ENCODE measurements at places on chromosomes 11 and 22.

GRCh38 chr11:115317277-115318185, 186.7 kb downstream of the CADM1 start:
- DNase-seq, result no peak

DNA sequence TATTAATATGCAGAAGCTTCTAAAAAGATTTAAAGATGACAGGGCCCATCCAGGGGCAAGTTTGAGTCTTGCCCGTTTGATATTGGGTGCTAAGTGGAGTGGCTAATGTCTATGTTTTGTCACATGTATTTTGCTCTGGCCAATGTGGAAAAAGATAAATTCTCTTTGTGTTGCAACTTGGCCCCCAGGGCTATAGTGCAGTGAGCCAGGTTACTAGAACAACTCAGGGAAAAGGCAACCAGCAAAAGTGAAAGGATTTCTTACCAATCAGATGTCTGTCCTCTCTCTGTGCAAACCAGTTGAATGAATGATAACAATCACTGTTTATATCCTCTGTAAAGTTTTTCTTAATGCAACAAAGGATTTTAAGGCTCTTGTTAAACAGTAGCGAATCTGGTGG, 4.6 kb upstream of the CLNS1A start:
- DNase-seq, result no peak

DNA sequence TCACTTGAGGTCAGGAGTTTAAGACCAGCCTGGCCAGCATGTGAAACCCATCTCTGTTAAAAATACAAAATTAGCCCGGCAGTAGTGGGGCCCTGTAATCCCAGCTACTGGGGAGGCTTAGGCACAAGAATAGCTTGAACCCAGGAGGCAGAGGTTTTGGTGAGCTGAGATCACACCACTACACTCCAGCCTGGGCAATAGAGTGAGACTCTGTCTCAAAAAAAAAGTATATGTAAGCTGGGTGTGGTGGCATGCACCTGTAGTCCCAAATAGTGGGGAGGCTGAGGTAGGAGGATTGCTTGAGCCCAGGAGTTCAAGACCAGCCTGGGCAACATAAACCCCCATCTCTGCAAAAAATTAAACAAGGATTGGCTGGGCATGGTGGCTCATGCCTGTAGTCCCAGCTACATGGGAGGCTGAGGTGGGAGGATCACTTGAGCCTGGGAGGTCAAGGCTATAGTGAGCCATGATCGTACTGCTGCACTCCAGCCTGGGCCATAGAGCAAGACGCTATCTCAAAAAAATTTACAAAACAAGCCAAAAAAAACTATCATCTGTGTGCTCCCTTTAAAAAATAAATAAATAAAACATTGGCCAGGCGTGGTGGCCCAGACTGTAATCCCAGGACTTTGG, 10.8 kb downstream of the CRKL start:
- no peak for DNase-seq

DNA sequence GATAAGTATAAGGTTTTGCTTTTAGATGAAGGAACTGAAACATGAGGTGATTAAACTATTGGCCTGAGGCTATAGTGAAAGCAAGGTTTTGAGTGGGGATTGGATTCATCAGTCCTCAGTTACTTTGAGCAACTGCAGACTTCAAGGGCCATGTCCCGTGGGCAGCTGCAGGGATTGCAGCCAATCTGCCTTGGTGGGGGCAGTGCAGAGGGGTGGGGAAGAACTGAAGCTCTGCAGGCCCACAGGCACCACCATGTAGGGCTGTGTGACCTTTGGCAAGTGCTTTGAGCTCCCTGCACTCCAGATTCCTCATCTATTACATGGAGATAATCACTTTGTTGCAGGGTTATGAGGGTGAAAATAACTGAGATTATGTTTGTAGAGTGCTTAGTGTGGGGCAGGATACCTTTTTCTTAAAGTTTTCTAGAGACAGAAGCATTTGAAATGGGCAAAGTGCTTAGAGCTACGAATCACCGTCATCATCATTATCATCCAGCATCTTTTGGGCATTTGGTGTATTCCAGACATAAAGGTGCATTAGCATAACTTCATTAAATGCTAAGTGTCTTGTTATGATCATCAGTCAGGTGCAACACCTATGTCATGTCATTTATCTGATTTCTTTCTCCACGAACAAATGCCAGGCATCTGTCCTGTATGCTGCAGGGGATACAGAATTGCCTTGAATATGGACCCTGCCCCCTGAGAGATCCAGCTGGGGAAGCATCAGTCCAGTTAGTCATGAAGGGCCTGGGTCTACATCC, 72.1 kb upstream of the TENM4 start:
- DNase-seq, result no peak

DNA sequence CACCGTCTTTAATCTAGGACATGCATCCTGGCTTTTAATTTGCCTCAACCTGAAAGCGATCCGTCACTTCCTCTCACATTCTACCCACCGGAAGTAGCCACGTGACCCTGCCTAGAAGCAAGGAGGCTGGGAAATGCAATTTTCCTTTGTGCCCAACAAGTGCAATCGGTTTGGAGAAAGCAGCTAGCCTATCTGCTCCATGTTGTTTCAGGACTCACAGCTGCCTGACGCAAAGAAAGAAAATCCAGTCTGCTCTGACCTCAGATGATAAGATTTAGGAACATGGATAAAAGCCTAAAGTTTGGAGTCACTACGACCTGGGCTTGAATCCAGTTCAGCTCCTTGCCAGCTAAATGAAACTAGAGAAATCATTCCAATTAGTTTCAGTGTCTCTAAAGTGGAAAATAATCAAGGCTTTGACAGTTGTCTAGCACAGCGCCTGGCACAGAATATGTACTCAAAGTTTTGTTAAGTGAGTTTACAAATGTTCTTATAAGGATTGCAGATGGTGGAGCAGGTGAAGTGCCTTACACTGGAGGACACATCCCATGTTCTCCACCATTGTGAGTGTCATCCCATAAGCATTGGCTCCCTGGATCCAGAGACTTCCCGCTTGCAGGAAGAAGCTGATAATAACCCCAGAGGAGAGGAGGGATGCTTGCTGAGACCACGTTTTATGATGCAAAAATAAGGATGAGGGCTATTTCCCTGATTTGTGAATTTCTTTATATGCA, 553.7 kb downstream of the MN1 start:
- peak; percentile 6 for DNase-seq

- DNase-seq, result no peak
Measured at GRCh38 chr11:73156686-73157085, 14.6 kb upstream of the FCHSD2 start.

- no peak for DNase-seq
Measured at GRCh38 chr11:73498343-73498742, 99.6 kb downstream of the FAM168A start.

GRCh38 chr22:45631140-45631840, 40.3 kb upstream of the ATXN10 start:
- DNase-seq, result peak; percentile 60

GRCh38 chr11:121711939-121712338, 259.2 kb upstream of the SORL1-AS1 start:
- DNase-seq, result no peak

GRCh38 chr11:3077189-3077836, 20.1 kb upstream of the CARS1 start:
- DNase-seq, result no peak

DNA sequence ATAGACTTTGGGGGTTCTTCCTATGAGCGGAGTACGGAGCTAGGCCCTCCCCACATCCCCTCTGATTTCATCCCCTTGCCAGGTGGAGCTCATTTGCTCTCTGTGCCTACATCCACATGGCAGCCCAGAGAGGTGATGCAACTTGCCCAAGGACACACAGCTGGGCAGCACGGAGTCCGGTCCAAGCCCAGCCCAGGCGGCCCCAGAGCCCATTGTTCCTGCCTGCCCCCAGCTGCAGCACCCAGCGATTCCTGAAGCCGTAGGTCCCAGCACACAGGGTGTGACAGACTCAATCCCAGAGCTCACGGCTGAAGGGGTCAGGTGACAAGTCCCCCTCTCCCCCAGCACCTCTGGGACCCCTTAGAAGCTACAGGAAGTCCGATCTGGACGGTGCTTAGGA, 22.2 kb upstream of the RFPL3 start:
- no peak for DNase-seq

GRCh38 chr11:19890308-19890707, 177.7 kb downstream of the NAV2 start:
- no peak for DNase-seq

- DNase-seq, result peak; percentile 47
Measured at GRCh38 chr11:65429068-65429681, 6.6 kb downstream of the NEAT1 start.

GRCh38 chr11:42773729-42774128, 538.1 kb upstream of the API5 start:
- no peak for DNase-seq

GRCh38 chr22:43639228-43639948, 172.7 kb downstream of the EFCAB6 start:
- no peak for DNase-seq

- no peak for DNase-seq
Measured at GRCh38 chr11:57274904-57275498, 38.0 kb upstream of the APLNR start.

DNA sequence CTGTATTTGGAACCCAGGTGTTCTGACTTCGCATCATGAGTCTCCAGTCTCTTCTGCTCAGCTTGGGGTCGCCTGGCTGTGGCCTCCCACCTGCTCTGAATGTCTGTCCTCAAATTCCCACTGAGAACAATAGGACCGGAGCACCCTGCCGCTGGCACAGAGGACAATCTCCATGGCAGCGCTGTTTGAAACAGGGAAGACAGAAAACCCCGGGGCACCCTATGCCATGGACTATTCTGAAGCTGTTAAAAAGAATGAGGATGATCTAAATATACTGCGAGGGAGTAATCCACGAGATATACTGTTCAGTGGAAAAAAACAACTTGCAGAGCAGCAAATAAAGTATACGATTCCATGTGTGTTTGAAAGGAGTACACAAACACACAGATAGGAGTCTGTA, 415.6 kb upstream of the NARS2 start:
- DNase-seq, result no peak

DNA sequence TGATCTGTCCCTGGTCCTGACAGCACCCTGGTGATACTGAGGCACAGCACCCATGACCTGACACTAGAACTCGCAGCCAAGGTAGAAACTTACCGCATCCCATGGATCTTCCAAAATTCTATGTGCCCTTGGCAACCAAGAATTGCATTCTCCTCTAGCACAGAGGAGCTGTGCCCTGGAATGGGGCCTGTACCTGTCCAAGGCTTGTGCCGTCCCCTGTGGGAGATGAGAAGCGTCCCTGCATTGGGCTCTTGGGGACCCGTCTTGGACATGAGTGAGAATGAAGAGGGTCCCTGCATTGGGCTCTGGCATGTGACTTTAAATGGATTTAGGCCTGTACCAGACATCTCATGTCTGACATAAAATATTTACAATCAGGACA, 67.1 kb downstream of the GGTLC2 start:
- DNase-seq, result no peak

DNA sequence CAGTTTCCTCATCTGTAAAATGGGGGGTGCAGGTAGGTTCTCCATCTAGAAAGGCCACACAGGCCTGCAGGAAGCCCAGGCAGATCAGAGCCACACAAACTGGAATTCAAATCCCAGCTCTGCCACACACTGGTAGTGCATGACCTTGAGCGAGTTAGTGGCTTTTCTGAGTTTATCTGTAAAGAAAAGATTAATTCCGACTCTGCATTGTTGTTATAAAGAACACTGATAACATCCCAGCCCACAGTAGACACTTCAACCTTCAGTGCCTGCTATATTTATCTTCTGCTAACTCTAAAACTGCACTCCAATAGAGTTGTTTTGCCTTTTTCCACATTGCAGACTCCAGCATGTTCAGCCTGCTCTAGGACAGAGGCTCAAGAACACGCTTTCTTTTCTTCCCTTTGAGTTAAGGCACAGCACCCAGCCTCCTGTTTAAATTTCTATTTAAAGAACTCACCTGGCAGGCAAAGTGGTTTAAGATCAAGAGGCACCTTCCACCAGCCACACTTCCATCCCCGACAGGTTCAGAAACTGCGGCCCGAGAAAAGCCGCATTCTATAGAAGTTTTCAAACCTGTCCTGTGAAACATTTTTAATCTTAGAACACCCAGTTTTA, 133.9 kb downstream of the PLEKHA7 start:
- no peak for DNase-seq

DNA sequence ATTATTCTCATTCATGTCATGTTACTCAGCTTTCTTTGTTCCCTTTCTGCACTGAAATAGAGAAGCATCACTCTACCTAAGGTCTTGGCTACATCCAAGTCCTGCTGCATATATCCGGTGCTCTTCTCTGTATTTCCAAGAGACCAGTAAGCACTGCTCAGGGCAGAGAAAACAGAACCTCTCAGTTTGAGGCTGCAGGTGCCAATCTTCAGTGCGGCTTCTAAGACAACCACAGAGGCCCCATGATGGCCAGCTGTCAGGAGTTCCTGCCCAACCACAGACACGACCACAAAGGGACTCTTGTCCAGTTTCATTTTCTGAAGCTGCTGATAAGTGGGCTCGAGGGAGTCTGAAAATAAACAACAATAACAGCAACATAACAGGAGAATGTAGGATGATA, 378.4 kb upstream of the PITPNB start:
- DNase-seq, result peak; percentile 64

DNA sequence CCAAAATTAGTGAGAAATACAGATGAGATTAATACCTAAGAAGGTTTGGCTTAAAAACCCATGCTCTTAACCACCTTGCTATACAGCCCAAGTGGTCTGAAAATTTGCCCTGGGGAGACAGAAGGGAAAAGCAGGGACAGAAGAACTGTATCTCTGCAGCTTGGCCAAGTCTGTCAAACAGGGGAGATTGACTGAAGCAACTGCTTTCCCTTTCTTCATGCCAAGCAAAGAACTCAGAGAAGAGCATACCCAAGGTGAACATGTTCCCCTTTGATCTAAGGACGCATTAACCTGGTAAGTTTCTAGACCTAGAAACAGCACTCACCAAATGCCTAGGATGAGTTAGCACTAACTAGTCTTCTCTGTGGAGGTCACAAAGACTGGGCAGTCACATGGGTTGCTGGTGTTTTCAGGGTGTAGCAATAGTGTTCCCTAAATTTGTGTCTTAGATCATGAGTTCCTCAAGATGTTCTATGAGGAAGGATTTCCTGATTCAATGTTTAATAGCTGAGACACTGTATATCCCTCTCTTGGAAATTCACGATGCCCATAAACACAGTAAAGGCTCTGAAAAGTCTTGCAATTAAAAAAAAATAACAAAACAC, 75.6 kb upstream of the GRAMD1B start:
- no peak for DNase-seq

GRCh38 chr11:96097844-96098421, 174.0 kb upstream of the MTMR2 start:
- no peak for DNase-seq

- DNase-seq, result no peak
Measured at GRCh38 chr11:130103296-130103814, 33.7 kb downstream of the APLP2 start.

GRCh38 chr11:13687271-13687670, 18.8 kb downstream of the FAR1 start:
- no peak for DNase-seq

- no peak for DNase-seq
Measured at GRCh38 chr11:60175860-60176275, 7.0 kb downstream of the MS4A6A start.

Measured in Ammon's horn (tissue), 1 donor.